ENCODE measurements at places on chromosomes 2 and 18. TPM values are rescaled to one million over a fixed set of nuclear protein-coding genes. Genes with fewer than 3 reads are reported as not detected.

GRCh38 chr18:2417861-2418610 lies 153.3 kb downstream of the METTL4 start:
- peak; percentile 21 for DNase-seq

DNA sequence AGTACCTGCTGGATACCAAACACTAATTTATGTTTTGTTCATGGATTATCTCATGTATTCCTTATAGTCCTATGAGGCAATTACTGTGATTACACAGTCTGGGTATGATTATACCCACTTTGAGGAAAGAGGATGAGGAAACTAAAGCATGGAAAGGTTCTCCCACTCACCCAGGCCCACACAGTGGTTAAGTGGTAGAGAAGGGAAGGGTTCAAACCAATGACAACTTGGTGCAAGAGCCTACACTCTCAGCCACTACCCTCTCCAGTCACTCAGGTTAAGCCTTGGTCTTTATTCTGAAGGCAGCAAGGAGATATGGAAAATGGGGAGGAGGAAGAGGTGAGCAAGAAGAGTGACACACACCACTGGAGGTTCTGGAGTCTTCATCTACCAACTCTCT lies 64.5 kb upstream of the PPP1CB start:
- DNase-seq = no peak

DNA sequence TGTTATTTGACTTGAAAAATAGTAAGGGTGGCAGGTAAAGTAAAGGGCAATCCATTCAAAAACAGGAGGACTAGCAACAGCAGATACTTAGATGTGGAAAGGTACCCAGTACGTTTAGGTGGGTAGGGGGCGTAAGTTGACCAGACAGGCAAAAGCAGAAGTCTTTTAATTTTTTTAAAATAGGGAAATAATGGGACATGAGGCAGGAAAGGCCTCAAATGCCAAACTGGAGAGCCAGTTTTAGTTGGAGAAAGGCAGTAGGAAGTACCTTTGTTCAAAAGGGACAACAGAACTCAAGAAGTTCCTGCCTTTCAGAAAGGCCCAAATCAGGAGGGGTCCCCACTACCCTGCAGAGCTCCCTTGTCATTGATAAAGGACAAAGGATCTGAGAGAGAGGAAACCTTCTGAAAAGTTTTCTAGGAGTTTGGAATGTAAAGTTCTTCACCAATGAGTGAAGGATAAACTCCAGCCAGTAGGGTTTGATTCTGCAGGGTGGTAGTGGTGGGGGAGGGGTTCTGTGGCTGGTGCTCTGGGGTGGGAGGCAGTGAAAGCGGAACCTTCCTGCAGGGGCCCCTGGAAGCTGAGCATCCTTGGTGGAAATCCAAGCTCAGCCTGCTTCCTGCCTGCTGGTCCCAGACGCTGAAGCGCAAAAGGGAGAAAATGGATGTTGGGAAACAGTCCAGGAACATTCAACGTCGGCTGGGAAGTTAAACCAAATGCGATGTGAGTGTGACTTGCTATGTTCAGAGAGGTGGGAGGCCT lies 40.1 kb downstream of the TMEM17 start:
- no peak for DNase-seq

DNA sequence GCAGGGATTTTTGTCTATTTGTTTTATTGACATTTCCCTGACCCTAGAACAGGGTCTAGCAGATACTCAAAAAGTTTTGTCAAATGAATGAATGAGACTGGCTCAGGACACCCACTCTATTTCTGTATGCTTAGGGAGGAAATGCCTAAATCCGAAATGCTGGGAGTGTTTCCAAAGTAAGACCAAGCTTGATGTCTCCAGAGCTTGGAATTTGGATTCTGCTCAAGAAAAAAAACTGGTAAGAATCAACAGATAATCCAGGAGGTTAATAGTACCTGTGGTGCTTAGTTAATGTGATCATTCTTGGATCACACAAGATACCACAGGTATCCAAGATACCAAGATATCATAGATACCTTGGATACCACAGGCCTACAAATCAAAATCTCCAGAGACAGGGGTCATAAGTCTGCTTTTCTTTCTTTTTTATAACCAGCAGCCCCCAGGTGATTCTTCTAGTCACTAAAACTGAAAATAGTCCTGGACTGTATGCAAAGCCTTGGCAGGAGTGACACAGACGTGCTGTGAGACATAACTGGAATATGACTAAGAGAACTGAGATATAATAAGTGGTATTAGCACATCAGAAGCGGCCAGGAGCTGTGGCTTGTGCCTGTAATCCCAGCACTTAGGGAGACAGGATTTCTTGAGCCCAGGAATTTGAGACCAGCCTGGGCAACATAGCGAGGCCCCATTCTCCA lies 39.9 kb upstream of the SP3 start:
- DNase-seq = no peak

DNA sequence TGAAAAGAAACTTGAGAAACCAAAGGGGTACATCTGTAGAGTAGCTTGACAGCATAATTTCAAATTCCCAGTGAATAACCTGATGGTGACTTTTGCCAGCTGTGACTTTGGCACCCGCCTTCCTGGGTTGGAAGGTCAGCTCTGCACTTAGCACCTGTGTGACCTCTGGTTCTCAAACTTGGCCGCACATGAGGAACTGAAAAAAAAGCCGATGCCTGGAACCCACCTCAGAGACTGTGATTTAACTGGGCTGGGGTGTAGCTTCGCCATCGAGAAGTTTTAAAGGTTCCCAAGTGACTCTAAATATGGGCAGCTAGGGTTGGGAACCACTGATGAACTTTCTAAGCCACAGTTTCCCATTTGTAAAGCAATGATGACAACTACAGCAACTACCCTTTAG lies 6.5 kb downstream of the EFEMP1 start:
- DNase-seq = no peak

UGGT1 gene
- polyA plus RNA-seq = 49.7 TPM

ZSWIM2 gene
- polyA plus RNA-seq = 0.10 TPM
